WTC11 (cell line): ENCODE measurements at places on chromosomes 4 and X. TPM values are rescaled to one million over a fixed set of nuclear protein-coding genes. Genes with fewer than 3 reads are reported as not detected.
A peak's percentile ranks its signal among the peaks of the same experiment; 100 is the strongest.

DNA sequence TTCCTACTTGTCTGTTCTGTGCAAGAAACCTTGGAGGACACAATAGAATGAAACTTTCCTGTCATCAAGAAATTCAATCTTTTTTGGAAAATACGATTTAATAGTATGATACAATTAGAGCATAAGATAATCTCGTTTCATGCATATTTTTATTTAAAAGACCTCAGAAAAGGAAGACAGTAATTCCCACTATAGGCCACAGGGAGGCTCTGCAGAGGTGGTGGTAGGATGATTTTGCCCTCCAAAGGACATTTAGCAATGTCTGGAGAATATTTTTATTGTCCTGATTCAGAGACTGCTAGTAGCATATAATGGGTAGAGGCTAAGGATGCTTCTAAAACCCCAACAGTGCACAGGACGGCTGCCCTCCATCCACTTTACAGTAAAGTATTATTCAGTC is 68.7 kb downstream of the PAK3 start:
- no peak for DNase-seq

DNA sequence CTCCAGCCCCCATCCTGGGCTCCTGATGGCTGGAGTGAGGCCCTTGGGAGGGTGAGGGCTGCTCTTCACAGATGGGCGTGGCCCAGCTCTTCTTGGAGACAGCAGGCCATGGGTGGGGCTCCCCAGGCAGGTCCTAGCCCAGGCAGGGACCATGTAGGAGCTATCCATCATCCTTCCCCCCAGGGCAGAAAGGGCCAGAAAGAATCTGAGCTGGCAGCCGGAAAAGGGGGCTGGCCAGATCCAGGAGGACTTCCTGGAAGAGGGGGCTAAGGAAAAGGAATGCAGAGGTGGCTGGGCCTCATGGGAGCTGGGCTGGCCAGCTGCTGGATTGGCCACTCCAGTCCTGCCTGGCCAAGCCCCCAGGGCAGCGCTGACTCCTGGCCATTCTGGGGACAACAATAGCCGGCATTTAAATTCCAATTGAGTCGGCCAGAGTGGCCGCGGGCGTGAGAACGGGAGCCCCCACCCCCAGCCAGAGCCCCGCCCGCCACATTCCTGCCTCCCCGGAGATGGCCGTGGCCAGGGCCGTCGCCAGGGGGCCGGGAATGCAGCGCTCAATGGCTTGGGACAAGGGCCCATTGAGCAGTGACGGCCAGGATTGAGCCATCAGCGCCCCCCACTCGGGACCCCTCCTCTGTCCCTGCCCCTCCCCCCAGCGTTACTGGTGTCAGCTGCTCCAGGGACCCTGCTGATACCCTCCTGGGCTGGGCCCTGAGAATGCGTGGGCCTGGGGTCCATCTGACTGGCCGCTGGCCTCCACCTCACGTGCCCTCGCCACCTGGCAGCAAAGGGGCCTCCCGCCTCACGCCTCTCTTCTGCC is 15.1 kb upstream of the FGFR3 start:
- DNase-seq, result peak; percentile 91

The DCLK2 gene
- total RNA-seq, result 0.17 to 0.21 TPM (median 0.18 TPM) in 3 replicates

The DTHD1 gene
- total RNA-seq, result not detected in 3 replicates

The ATP7A gene
- 2.7 to 3.4 TPM (median 2.8 TPM) in 3 replicates for total RNA-seq

DNA sequence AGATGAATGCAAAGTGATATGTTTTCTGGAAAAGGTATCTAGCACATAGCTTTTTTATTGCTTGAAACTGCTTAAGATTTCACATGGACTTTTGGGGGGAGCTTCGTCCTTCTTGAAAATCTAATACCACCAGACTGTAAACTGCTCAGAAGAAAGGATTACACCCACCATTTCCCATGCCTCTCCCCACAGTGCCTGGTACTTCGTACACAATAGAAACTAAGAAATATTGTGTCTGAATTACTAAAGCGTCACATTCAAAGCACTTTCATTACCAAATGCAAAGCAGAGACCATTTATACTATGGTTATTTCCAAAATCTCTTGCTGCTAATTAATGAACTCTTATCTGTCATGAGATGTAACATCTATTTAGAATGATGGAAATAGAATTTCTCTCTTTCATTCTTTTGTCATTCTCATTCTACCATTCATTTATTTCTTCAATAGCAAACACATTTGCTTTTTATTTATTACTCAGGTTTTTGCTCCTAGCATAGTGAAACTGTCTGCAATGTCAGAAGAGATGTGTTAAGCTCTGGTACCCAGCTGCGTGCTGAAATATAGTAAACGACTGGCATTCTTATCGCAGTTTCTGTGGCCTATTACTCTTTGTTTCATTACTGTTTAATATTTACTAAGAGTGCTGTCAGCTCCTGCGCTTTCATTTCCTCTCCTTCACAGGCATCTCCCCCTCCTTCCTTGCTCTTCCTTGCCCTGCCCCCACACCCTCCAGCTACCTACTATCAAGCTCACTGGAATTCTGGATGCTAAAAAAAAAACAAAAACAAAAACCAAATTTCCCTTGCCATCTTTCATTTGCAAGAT is 51.4 kb upstream of the RAPGEF2 start:
- no peak for DNase-seq

The ENPP6 gene
- total RNA-seq, result 0.09 to 0.27 TPM (median 0.09 TPM) in 3 replicates

The PRDM5 gene
- total RNA-seq, result 31.3 to 47.0 TPM (median 32.5 TPM) in 3 replicates

DNA sequence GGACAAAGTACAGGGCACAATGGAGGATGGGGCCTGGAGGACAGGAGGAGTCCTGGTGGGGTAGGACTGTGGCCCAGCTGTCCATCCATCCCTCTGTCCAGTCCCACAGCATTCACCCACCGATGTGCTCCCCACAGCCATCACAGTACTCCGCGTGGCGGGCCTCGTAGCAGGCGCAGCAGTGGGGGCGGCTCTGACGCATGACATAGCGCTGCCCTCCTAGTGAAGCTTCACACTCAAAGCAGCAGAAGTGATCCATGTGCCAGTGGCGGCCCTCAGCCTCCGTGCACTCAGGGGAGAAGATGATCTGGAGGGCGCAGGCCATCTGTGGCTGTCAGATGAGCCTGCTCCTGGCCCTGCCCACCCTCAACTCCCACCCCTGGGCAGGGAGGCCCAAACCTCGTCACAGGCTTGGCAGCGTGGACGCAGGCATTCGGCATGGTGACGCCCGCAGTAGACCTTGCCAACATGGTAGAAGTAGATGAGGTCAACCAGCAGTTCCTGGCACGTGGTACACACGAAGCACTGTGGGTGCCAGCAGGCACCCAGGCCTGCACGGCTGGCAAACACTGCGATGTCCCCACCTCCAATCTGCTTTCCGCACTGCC is 6.3 kb downstream of the PLP2 start:
- DNase-seq, result no peak

- DNase-seq, result no peak
Measured at GRCh38 chrX:15758140-15758539, 20.1 kb downstream of the CA5B start.

DNA sequence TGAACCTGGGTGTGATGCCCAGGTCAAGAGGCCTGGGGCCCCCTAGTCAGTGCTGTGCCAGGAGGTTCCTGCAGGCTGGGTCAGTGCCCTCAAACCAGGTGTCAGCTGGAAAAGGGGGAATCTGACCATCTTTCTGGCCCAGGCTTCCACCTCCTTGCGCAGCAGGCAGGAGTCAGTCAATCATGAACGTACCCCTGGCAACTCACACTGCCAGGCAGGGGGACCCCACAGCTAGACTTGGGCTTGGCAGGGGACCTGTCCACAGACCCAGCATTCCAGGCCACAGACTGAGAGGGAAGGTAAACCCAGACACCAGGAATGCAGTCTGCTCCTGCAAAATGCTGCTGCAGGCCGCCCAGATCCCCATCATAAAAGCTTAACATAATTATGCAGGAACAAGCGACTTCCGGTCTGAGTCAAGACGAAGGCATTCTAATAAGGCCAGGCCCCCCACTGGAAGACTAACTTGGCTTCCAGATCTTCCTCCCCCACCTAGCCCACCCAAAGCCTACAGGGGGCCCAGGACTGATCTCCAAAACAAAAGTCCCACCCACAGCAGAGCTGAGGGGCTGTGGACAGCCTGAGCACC is 156.3 kb downstream of the BCOR start:
- no peak for DNase-seq

The AMTN gene
- not detected in 3 replicates for total RNA-seq

DNA sequence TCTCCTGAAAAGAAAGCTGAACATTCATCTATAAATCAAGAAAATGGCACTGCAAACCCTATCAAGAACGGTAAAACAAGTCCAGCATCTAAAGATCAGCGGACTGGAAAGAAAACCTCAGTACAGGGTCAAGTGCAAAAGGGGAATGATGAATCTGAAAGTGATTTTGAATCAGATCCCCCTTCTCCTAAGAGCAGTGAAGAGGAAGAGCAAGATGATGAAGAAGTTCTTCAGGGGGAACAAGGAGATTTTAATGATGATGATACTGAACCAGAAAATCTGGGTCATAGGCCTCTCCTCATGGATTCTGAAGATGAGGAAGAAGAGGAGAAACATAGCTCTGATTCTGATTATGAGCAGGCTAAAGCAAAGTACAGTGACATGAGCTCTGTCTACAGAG is 28.6 kb downstream of the PAQR3 start:
- no peak for DNase-seq

The PGAM4 gene
- 0.46 TPM in 1 of 3 replicates, not detected in the others for total RNA-seq

DNA sequence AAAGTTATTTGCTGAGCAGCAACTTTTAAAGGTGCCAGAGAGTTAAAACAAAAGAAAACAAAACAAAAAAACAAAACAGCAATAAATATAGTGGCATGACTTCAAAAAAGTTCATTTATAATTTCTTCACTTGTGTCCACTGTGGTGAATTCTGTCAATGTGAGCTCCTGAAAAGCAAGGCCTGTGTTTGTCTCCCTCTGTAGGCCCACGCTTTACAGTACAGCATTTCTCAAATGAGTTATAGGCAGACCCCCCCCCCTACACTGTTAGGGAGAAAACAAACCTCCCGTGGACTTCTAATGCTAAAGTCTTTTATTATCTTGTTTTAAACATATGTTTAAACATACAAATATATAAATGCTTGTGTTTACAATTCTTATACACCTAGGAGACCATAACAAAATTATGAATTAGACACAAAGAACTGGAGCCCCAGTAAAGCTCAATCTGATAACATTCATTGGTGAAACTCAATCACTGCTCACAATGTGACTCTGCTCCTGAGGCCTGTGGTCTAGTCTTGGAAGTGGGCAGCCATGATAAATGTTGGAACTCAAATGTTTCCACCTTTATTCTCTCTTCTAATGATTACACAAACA is 47.0 kb upstream of the SCOC start:
- DNase-seq, result no peak

GRCh38 chr4:74267998-74268606 is 40.2 kb upstream of the EPGN start:
- DNase-seq, result no peak

DNA sequence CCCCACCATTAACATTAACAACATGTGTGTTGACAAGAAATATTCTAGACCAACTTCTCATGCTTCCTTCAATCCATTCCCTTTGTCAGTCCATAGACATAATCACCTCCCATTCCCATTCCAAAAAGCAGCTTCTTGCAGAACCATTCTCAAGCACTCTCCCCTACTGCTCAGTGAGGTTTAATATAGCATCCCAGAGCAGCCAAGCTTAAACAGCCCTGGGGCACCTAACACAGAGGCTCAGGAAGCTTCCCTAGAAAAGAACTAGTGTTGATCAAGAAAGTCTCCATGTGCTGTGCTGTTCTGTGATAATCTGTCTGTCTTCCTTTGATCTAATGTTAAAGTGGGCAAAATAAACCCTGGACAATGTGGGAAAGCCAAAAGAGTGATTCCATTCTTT is 174.2 kb upstream of the NOCT start:
- no peak for DNase-seq

- no peak for DNase-seq
Measured at GRCh38 chr4:99833756-99834155, 17.1 kb downstream of the DAPP1 start.
